NCI-H1092 treated with DMSO at 0.1 percent for 48 hours (cell line): ENCODE measurements at places on chromosomes 2 and 18.

DNA sequence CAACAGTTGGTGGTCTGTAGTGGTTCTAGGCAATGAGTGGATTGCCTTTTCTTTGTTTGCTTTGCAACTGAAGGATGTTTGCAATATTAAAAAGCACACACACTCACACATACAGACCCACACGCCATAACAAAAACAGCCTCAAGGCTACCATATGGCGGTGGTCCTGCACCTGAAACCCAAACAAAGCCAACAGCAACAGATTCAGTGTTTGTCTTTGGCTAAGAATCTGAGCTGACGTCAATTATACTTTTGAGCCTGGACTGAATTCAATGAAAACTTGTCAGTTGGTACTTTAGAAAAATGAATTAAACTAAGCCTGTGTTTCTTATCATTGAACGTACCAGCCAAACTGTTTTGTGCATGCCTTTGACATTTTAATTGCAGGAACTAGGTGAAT is 65.0 kb upstream of the NYAP2 start:
- peak; percentile 86 for DNase-seq

GRCh38 chr18:2135309-2135708 is 436.0 kb downstream of the METTL4 start:
- DNase-seq: no peak

GRCh38 chr2:191679818-191680600 is 2.1 kb downstream of the NABP1 start:
- no peak for DNase-seq

GRCh38 chr2:113240150-113240914 is 38.4 kb downstream of the PAX8 start:
- peak; percentile 79 for DNase-seq
